NCI-H524 (cell line): ENCODE measurements at places on chromosomes 4 and X.
A peak's percentile ranks its signal among the peaks of the same experiment; 100 is the strongest.

GRCh38 chr4:24104158-24104565 is 214.3 kb upstream of the PPARGC1A start:
- no peak for DNase-seq

GRCh38 chrX:107672955-107673378 is 44.7 kb downstream of the PRPS1 start:
- DNase-seq = peak; percentile 74

DNA sequence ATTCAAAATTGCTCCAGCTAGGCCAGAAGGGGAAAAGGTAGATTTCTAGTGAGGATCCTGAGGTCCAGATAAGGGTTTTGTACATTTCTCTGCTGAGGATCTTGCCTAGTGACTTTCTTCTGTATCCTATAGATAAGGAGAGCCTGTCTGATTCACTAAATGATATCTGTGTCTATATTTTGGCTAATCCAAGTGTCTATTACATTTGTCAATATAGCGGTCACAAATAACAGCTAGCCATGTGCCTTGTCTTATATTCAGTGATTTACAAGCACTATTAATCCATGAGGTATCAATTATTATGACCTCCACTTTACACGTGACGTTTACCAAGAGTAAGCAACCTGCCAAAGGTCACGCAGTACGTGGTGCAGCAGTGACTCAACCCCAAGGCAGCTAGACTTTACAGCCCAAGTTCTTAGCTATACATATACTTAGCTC is 41.6 kb downstream of the TMEM165 start:
- no peak for DNase-seq

GRCh38 chrX:13761606-13762414 is 27.3 kb downstream of the OFD1 start:
- no peak for DNase-seq

GRCh38 chrX:133005042-133005441 is 46.6 kb upstream of the HS6ST2 start:
- DNase-seq = peak; percentile 21

DNA sequence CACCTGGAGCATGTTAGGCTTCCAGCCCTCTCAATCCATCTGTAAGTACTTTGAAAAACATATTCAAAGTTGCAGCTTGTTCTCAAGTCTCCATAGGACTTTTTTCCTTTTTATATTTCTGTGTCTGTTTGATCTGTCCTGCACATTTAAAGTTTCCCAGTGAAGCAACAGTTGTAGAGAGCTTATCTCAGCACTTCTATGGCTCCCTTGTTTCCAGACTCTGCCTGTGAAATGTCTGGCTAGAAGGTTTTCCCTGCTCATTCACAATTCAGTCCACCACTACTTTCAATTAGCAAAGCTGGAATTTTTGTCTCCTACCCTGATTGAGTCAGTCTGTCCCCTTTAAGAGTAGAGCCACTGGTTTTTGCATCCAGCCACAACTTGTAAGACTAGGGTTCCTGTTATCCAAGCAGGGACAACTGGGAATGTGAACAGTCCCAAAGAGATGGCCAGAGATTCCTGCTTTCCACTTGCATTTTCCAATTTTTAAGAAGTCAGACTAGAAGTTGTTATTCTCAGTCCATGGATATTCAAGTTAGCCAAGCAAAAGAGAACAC is 116.1 kb downstream of the GASK1B start:
- no peak for DNase-seq

DNA sequence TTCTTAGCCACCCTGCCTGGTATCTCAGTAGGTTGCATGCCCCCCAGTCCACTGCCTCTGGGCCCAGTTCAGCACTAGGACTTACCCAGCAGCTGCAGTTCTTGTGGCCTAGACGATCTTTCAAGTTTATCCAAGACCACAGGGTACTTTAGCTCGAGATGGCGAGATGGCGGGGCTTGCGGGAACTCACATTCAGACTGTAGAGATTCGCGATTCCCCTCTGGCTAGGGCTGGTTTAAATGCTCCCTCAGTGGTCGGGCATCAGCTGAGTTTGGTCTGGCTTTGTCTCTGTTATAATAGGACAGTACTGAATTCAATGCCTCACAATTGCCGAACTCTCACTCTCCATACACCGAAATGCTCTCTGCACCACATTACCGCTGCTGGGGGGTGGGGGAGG is 18.4 kb upstream of the RFC1 start:
- no peak for DNase-seq

DNA sequence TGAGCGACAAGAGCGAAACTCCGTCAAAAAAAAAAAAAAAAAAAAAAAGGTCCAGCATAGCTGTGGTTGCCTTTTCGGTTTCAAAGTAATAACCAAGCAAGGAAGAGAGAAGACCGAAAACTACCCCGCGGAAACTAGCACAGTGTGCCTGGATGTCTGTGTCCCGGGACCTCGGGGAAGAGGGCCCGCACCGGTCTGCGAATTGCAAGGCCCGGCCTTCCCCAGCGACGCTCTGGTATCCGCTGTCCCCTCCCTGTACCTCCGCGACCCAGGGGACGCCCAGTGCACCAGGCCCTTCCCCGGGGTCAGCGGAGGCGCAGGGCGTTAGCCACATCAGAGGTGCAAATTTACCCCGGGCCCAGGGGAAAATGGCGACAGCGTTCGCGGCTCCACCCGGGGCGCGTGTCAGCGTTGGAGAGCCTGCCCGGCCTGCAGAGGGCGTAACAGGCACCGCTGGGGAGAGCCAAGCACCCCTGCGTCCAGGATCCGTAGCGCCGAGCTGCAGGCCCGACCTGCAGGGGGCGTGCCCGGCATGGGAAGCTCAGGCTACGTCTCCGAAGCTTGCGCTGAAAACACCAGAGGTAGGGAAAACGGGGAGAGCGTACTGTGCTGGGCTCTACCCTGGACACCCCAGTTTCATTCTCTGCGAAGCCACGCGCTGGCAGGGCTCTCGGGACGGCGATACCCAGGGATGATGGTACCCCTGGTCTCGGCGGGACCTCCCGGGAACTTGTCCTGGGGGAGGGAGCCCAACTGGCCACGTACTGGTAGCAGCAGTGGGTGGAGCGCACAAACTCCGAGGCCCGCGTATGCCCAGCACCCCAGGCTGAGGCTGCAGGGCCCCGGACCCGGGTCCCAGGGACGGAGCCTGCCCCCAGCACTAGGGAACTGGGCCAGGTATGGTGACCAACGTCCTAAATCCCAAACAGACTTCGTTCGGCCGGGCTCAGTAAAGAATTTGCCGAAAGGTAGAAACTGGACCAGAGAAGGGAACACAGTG is 16.2 kb downstream of the NKX6-1 start:
- no peak for DNase-seq

DNA sequence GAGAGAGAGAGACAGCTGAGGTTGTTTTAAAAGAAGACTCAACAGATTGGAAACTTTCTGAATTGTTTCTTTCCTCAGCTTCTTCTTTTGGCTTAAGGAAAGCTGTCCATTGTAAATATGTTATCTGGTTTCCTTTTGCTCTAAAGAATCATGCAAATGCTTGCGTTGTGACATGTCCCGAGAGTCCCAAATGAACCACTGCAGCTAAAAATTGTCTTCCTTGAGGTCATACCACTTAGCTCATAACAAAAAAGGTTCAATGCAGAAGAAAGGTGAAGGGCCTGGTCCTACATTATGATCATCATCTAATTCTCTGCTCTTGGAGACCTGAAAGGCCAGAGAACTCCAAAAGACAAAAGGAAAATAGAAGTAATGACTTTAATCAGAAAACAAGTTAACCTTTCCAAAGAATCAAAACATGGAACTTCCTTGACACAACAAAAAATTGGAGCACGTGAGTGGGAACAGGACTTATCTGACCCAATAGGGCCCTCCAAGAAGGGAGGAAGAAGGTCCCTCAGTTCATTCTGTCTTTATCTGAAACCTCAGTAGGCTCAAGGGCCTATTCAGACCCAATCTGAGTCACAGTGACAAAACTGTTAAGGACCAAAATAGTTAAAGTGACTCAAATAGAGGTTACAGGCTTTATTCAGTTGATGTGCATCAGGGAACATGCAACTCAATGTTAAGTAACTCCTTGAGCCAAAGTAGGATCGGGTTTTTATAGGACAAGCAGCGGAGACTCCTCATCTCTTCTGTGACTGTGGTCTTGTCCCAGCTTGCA is 14.7 kb upstream of the VSIG1 start:
- DNase-seq = no peak

- DNase-seq = no peak
Observed at GRCh38 chr4:41465146-41465761, 72.7 kb upstream of the LIMCH1 start.

DNA sequence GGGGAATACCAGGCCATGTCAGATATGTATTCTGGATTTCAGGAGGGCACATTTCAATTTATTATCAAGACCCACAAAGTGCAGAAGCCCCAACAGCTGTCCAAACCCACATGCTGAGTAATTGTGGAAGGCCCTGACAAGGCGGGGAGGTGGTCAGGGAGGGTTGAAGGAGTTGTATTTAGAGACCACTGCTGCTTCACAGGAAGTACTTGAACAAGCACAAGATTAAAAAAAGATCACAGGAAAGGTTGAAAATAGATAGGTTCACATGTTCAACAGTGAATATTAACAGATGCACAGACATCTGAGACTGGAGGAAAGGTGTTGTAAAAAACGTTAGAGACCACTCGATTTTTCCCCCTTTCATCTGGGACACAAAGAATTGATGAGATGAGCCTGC is 17.9 kb downstream of the ATP8A1 start:
- DNase-seq = peak; percentile 42

GRCh38 chr4:121070696-121071639 is 1.4 kb downstream of the NDNF start:
- DNase-seq = no peak

DNA sequence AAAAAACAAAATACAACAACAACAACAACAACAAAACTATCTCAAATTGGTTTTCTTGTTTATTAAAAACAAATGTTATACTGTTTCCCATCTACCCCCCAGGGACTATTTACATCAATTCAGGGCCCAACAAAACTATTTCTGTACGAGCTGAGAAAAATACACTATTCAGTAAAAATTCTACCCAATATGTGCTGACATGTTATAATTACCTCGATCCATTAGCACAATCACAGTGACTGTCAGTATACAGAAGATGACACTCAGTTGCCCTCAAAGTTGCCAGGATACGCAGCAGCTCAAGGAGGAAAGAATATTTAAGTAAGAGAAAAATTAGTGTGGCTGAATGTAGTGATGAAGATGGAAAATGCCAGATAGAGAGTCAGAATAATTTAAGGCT is 150.1 kb downstream of the COX18 start:
- no peak for DNase-seq

- DNase-seq = no peak
Observed at GRCh38 chr4:4499438-4500123, 42.3 kb downstream of the STX18 start.

DNA sequence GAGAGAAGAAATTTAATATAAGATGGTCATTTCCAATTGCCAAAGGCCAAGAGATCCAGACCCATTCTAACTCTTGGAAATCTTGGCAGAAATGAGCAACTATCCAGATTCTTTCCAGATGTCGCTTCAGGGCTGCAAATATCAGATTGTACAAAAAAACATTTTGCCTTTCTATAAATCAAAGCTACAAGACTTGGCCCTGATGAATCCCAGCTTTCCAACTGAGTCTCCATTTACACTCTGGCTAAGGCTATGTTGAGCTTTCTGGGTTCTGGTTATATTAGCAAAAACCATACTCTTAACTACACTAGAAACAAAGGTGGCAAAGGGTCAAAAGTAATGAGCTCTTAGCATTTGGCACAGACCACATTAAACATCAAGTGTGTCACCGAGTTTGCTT is 345.8 kb downstream of the OPHN1 start:
- DNase-seq = no peak

- peak; percentile 43 for DNase-seq
Observed at GRCh38 chr4:97215409-97215941, 927.8 kb downstream of the STPG2 start.

DNA sequence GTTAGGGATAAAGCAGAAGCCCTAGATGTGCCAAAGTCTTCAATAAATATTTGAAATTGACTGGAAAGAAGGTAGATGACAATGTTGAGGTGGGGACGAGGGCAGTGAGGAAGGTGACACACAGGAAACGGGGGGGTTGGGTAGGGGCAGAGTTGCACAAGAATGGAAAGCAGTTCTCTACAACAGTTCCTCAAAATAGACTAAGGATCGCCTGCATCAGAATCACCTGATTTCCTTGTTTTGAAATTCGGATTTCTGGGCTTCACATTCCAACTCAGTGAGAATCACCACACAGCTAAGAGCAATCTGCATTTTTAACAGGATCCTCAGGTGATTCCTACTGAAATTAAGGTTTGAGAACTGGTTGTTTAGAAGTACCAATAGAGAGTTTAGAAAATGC is 70.6 kb downstream of the ARFIP1 start:
- DNase-seq = no peak

DNA sequence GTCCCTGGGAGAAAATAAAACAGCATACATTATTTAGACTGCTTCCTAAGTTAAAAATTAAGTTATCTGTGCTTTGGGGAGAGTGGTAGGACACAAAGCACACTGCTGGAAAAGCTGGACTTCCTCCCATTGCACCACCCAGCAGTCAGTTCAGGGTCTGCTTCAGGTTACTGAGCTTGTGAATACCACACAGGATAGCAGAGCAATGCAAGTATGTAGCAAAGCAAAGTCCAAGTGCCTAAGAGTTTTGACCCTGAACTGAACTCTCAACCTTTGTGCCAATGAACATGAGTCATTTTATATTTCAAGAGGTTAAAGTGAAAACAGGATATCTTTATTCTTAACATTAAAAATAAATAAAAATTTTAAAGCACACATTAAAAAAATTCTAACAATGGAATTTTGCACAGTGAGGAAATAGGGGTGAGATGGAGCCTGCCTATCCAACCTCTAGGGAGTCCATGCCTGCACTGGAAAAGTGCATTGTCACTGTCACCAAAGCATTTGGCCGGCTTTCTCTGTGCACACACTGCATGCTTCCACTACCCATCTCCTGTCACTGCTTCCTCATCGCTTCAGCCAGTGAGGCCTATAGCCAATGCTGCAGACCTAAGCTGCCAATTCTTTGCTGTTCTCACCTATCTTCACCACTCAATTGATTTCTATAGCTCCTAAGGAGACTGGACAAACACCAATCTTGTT is 50.9 kb downstream of the ABCG2 start:
- no peak for DNase-seq

- DNase-seq = no peak
Observed at GRCh38 chr4:89994176-89994873, 99.7 kb downstream of the MMRN1 start.

DNA sequence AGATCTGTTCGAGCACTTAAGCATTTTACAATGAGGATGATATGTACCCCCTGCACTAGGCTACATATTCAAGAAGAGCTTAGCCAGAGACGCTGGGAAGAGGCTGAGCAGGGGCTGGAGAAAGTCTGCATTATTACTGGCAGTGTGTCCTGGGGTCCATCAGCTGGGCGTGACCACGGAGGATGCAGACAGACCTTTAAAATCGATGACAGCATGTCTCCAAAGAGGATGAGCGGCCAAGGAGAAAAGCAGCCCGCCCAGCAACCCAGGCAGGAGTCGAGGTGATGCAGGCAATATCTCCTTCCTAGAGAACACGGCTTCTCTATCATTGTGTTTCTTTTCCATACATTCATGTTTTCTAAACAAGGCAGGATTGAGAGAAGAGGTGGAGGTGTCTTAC is 300.7 kb downstream of the USP46 start:
- DNase-seq = no peak

- DNase-seq = no peak
Observed at GRCh38 chr4:498328-498904, 540 bp downstream of the ZNF721 start.
